ENCODE measurements at places on chromosomes 2 and 18.

DNA sequence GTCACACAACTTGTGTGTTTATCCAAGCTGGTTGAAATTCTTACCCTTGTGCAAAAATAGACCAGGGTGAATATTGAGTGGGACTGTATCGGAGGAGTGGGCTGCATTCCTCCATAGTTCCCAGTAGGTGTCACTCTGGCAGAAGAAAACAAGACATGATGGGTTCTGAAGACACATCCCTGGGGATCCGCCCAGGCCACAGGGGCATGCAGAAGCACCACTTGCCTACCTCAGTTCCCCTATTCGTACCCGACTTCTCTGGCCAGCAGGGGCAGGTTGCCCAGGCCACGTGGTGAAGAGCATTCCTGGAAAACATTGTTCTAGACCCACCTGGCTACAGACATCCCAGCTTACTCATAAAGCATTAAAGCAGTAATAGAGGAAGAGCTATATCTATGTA lies 168.2 kb downstream of the FAM210A start:
- no peak for DNase-seq

DNA sequence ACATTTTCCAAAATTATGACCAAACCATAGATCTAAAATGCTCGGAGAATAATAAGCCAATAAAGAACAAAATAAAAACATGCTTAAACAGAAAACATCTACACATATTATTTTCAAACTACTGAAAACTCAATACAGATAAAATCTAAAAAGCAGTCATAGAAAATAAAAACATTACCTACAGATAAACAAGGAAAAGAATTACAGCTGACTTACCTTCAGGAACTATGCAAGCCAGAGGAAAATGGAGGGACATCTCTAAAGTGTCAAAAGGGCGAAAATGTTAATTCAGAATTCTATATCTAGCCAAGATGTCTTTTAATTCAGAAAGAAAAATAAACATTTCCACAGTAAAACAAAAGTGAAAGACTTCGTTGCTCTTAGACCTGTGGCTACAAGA lies 112.9 kb upstream of the GYPC start:
- no peak for DNase-seq

DNA sequence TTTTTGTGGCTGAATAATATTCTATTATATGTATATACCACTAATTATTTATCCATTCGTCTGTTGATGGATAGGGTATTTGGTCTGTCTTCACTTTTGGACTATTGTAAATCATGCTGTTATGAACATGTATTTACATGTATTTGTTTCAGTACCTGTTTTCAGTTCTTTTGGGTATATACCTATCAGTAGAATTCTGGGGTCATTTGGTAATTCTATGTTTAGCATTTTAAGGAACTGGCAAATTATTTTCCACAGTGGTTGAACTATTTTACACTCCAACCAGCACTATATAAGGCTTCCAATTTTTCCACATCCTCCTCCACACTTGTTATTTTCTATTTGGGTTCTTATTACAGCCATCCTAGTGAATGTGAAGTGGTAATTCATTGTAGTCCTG lies 12.4 kb upstream of the TANK start:
- no peak for DNase-seq

DNA sequence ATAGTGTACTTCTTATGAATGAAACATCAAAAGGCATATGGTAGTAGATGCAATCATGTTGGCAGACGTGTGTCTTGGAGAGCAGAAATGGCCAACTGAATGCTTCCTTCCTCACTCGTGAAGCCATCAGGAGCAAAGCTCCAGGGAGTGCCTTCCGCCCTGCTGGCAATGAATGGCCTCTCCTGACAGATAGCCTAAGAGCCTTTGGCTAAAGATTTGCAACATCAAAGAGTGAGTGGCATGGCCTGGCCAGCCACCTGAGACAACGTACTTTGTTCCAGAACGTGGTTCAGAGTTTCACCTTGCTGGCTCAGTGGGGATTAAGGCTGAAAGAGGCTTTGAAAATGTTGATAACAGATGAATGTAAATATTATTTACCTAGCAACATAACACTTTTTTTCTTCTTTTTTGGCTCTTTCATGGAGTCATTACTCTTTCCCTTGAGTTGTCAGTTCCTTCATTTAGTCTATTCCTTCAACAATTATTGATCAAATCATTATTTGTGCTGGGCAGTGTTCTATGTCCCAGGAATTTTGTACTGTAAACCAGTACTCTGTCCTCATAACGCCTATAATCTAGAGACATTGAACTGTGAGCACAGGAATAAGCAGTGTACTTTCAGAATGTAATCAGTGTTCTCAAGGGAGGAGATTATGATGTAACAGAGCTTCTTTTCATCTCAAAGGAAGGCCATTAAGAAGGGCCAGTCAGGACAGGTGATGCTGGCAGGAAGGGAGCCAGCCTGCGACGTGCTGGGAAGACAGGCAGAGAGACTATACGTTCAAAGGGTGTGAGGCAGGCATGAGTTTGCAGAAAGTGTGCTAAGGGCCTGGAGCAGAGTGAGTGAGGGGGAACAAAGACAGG lies 59.4 kb upstream of the SH3RF3 start:
- DNase-seq = no peak

GRCh38 chr2:149080099-149080498 lies 41.6 kb downstream of the LYPD6B start:
- no peak for DNase-seq

- no peak for DNase-seq
These were observed 39.5 kb upstream of the FHL2 start for GRCh38 chr2:105438104-105438929.

GRCh38 chr2:130726614-130727180 lies 2.2 kb upstream of the GPR148 start:
- no peak for DNase-seq

GRCh38 chr2:76247006-76247405 lies 536.3 kb upstream of the GCFC2 start:
- DNase-seq = no peak

- DNase-seq = no peak
These were observed 1.1 kb upstream of the FZD5 start for GRCh38 chr2:207770602-207771404.

GRCh38 chr2:235011607-235011928 lies 59.8 kb downstream of the SH3BP4 start:
- no peak for DNase-seq

DNA sequence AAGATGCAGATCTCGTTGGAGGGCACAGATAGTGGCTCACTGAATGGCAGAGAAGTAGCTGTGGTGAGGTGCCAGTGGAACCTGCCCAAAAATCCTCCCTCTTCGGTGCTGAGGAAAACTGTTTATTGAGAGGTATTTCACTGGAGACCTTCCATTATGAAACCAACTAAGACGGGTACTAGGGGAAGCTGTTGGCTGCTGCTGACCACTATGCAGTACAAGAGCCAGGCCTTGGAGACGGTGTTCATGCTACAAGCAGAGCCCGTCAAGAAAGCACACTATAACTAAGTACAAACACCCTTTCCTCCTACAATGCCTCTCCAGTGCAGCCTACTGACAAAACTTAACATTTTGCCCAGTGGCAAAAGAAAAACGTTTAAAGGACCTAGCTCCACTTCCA lies 4.6 kb downstream of the ARL5A start:
- no peak for DNase-seq

DNA sequence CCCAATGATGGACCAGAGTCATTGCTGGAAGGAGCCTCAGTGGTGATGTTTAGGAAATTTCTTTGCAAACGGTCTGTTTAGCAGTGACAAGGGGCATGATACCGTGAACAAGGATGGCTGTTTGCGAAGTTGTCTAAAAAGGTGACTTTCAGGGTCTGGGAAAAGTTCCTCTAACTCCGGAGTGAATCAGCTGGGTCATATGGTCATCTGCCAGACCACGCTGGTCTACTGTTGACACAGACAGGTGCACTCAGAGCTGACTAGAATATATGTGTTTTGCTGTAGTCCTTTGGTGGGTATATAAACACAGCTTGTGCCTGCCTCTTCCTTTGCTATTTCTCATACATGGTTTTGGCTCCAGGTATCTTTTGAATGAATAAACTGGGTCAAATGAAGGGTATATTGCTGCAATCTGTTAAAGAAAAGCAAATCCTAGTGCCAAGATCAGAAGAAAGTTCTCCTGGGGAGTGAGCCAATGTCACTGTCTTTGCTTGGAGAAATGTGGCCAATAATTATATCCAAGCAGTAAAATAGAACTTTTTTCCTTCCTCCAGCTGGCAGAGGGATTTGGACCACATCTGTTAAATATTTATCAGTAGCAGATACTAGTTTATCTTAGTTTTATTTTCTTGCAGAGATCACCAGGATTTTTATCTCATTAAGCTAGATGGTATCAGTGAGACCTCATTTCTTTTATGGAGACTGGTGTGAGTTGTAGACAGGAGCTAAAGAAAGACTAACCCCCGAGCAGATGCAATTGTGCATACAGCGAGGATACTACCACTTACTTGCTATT lies 286.0 kb downstream of the TRIB2 start:
- no peak for DNase-seq
